Femur (tissue), 1 donor: ENCODE measurements at places on chromosomes 16 and 17.

DNA sequence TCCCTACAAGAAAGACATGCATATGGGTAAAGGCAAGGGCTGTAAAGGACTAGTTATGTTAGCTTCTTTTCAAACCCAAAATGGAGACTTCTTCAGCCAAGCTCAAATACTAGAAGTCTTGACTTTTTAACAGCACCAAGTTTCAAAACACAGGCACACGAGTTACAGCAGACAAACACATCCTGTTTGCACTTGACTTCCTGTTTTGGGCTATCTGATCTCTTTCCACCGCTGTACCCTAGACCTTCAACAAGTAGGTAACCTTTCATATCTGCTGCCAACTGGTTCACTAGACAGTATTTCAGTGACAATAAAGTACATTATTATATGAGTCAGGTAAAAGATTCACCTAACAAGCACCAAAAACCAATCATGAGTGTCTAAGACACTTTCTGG is 12.3 kb downstream of the RFFL start:
- no peak for DNase-seq

- no peak for DNase-seq
Observed at GRCh38 chr17:32192379-32192778, 50.1 kb downstream of the RHOT1 start.

DNA sequence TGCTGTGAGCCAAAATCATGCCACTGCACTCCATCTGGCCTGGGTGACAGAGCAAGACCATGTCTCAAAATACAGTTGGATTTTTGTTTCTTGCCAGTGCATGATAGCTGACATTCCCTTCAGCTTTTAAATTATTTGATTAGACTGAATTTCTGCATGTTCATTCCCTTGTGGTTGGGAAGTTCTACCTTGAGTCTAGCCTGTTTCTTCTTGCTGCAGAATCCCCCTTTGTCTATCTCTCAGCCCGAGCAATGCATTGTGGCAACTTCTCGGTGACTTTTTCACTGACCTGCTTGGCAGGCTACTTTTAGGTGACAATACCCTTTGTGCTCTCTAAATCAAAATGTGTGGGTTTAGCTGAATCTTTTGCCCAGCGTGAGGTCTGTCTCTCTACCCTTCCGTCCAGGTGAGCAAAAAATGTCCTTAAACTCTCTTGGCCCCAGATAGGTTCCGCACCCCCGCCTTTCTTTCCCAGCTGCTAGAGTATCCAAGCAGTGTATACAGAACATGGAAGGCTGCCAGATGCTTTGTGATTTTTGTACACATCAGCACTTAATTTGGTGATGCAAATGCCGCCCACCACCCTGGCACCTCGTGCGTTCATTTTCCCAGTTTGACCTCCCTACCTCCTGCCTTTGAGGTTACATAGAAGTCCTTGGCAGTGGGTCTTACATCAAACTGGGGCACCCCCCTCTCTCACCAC is 130.2 kb downstream of the ABCC6 start:
- DNase-seq: peak; percentile 28

DNA sequence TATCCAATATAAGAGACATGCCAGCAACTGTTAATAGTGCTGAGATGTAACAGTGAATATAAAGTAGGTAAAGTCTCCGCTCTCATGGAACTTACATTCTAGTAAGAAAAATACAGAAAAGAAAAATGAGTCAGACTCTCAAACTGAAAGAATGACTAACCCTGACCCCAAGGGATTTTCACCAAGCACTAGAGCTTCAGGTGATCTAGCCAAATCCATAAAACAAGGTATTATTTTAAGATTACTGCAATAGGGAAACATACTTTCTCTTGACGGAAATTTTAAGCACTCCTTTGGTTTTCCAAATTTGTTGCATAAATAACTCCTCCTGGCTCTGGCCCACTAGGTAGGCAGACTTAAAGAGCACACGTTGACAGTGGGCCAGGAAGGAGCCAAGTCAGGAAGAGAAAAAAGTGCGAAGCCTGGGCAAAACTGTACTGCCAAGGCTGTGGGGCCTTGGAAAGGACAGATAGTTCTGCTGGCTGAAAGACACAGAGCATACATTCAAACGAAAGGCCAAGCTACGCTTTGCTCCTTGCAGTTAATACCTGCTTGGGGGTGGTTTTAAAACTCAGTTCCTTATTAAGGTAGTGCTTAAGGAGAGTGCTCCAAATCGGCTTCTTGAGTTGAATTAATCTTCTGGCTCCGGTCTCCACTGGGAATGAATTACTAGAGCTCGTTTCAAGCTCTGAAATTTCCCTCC is 1.4 kb downstream of the GOT2 start:
- peak; percentile 44 for DNase-seq

DNA sequence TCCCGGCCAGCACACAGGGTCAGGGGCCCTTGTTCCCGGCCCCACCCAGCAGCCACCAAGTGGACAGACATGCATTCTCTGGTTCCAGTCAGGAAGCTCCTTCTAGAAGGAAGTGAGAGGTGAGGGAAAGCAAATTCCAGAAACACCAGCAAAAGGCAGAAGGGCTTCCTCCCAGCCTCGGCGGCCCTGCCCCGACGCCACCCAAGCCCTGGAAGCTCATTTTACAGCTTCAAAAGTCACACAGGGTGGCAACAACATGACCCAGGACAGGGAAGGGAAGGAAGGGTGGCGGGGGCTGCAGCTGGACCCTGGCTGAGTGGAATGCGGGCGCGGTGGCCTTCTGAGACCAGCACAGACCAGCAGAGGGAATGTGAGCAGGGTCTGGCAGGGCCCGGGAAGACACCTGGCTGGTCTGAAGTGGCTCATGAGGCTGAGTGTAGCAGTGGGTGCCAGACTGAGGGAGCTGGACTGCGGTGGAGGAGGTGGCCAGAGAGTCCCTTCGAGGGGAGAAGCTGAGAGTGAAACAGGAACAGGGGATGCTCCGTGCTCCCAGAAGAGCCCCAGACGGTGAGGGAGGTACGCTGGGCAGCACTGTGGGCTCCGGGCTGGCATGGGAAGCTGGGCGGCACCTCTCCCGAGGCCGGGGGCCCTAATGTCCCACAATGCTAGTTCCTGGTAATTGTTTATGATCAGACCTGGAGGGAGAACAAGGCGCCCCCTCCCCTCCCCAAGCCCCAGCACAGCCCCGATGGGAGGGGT is 1.9 kb upstream of the UNC13D start:
- DNase-seq: no peak

DNA sequence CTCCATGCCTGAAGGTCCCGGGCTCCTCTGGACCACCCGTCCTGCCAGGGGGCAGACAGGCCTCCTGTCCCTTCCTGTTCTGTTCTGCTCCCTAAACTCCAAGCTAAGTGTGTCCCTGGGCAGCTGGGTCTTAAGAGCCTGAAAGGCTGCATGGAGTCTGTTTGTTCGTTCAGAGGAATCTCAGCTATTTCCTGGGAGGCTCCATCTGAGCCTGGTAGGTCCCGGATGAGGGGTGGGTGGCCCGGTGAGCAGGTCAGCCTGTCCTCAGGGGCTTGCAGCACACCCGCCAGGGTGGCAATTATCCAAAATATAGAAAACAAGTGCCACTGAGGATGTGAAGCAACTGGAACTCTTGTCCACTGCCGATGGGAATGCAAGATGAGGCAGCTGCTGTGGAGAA is 12.6 kb downstream of the ACTG1 start:
- DNase-seq: peak; percentile 15

GRCh38 chr16:7017006-7017662 is 315.5 kb upstream of the RBFOX1 start:
- no peak for DNase-seq

DNA sequence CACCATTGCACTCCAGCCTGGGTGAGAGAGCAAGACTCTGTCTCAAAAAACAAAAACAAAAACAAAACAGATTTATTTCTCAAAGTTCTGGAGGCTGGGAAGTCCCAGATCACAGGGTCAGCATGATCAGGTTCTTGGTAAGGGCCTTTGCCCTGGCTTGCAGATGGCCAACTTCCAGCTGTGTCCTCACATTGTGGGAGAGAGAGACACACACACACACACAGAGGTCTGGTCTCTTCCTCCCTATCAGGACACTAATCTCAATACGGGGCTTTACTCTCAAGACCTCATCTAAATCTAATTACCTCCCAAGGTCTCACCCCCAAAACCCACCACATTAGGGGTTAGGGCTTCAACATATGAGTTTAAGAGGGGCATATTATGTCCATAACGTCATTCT is 26.4 kb upstream of the TAOK1 start:
- DNase-seq: no peak

GRCh38 chr16:12026741-12027490 is 50.4 kb downstream of the SNX29 start:
- no peak for DNase-seq

- no peak for DNase-seq
Observed at GRCh38 chr16:1089439-1089821, 6.6 kb downstream of the C1QTNF8 start.

DNA sequence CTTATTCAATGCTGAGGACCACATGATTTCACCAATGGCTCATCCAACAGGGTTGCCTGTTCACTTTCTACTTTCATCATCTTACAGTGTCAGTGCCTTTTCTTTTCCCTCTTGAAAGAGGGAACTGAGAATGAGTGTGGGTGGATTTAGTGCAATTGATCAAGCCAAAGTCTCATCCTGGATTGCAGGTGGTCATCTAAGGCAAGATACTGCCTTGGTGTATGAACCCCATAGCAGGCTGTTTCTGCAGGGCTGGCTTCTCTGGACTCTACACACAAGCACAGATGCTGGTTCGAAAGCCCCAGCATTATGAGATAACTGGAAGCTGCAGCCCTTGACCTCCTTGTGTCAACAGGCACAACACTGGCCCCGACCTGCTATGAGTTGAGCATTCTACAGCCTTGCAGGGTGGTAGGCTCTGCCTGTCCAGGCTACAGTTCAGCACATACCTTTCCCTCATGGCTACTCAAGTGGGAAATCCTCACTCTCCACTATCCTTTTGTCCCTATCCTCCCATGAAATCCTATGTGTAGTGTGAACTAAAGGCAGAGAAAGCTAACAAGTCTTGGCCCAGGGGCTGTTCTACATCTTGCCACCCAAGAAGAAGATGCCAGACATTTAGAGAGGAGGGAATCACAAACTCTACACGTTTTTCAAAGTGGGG is 358.7 kb downstream of the SLC39A11 start:
- DNase-seq: no peak

GRCh38 chr17:79595921-79596320 is 14.9 kb downstream of the RBFOX3 start:
- DNase-seq: no peak

GRCh38 chr16:66984892-66985311 is 3.5 kb upstream of the CES4A start:
- DNase-seq: no peak

GRCh38 chr17:21029036-21029435 is 13.8 kb downstream of the USP22 start:
- no peak for DNase-seq

GRCh38 chr17:79674506-79675412 is 56.0 kb upstream of the ENPP7 start:
- DNase-seq: no peak

DNA sequence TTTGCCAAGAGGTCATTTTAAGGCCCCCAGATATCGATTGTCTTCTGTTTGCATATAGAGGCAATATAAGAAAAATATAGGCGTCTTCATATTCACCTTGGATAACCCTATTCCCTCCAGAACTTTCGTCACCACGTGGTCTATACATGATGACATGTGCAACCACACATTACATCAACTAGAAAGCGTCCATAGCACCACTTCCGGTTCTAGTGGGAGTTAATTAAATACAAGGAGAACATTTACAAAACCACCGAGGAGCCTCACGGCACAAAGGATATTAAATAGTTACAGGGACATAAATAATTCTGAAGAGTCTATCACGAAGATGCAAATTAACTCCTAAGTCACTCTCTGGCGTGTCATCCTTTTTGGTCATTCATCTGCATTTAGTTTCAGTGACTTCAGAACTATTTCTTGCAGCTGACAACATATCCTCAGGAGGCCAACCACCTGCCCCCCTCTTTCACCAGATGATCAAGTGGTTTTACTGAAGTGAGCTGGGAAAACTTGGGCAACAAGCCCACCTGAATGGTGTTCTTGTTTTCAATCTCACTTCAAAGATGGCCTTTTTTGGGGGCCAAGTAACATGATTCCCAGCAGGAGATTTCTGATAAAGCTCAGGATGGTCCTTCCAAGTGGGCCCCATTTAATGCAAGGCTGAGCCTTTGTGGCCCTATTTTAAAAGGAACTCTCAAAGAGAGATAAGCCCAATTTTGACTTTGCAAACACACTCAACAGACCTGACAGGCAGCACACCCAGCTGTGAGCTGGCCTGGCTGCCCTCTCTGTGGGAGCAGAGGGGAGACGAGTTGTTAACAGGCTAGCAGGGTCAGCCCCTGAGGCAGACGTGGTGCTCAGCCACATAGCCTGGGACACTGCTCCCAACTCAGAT is 15.3 kb downstream of the CMTM3 start:
- no peak for DNase-seq

DNA sequence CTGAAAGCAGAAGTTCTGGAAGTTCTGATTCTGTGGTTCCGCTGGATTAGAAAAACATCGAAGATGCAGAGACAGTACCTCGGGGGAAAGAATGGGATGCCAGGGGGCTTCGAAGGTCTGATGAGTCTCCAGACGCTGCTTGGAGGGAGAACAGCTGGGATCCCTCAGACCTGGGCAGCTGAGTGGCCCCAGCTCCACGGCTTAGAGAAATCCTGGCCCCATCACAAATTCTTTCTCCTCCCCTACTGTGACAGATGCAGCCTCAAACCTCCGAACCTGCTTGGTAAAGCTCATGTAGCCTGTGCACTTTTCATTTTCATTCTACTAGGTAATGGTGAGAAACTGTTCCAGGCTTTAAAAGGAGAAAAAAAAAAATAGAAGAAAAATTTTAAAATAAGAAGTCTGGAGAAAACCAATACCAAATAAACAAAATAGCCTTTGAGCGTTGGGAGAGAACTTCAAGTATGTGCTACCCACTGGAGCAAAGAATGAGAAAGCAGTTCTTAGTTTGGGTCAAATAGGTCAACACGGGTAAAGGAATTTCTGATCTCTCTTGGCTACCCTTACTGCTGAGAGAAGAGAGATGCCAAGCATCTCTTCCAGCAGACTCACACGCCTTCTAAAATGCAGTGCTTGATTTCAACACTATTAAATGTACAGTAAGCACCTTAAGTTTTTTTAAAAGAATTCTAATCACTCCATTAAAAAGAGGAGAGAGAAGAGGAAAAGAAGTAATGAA is 19.9 kb downstream of the MAF start:
- DNase-seq: no peak

GRCh38 chr17:48297825-48298224 is 132.2 kb downstream of the SKAP1 start:
- DNase-seq: no peak

GRCh38 chr16:89383095-89384003 is 107.0 kb downstream of the ANKRD11 start:
- no peak for DNase-seq

GRCh38 chr17:45719335-45720071 is 64.6 kb upstream of the CRHR1 start:
- no peak for DNase-seq

- DNase-seq: peak; percentile 90
Observed at GRCh38 chr17:61409301-61410112, 9.9 kb downstream of the TBX2 start.

GRCh38 chr16:66913081-66913480 is 5.6 kb downstream of the CDH16 start:
- no peak for DNase-seq
